ENCODE measurements at places on chromosomes 3 and 15.

DNA sequence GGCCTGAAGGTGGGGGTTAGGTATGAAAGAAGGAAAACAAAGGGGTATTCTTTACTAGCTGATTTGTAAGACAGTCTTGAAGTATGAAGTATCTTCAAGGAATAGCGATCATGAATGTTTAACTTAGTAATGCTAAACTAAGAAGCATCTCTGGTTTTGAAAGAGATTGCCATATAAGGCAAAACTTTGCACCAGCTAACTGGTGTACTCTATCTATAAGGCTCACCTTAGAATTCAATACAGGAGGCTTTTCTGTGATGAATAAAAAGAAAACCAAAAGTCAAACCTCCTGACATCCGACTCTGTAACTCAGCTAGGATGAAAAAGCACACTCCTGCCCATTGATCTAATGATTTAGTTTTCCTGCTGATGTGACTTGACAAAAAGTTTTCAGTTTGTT lies 54.7 kb downstream of the FOXP1 start:
- DNase-seq = no peak

DNA sequence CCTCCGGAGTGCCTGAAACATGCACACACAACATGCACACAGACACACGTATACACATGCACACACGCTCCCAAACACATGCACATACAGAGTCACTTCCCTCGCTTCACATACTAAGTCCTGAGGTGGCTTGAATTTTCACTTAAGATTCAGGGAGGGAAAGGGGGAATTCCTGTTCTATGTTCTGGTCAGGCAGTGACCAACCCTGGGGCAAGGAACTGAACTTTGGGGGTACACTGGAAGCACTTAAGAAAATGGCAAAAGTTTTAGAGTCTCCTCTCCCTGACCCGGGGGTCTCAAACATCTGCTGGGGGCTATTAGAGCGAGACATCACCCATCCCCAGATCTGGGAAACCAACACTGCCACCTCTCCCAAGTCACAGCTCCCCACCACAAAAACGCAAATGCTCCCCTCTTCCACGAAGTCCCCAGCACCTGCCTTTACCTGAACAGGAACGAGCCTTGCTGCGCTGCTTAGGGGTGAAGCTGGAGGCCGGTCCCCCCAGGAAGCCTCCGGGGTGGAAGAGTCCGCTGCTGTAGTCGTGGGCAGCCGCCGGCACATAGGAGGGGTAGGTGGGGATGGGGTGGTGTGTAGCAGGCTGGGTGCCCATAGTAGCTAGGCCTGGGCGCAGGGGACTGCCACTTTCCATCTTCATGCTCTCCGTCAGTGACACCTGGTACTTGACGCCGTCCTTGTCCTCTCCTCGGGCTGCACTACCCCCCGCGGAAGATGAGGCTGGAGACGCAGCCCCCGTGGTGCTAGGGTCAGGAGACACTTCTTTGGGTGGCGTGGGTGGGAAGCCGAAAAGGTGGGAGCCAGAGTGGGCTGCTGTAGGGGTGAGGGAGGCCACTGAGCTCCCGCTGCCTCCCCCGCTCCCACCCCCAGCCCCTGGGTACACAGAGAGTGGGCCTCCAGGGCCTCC lies 7.5 kb downstream of the GATA2 start:
- no peak for DNase-seq

- no peak for DNase-seq
Observed at GRCh38 chr15:71732636-71733035, 77.7 kb upstream of the NR2E3 start.

- DNase-seq = no peak
Observed at GRCh38 chr3:99529265-99529664, 109.1 kb upstream of the COL8A1 start.

DNA sequence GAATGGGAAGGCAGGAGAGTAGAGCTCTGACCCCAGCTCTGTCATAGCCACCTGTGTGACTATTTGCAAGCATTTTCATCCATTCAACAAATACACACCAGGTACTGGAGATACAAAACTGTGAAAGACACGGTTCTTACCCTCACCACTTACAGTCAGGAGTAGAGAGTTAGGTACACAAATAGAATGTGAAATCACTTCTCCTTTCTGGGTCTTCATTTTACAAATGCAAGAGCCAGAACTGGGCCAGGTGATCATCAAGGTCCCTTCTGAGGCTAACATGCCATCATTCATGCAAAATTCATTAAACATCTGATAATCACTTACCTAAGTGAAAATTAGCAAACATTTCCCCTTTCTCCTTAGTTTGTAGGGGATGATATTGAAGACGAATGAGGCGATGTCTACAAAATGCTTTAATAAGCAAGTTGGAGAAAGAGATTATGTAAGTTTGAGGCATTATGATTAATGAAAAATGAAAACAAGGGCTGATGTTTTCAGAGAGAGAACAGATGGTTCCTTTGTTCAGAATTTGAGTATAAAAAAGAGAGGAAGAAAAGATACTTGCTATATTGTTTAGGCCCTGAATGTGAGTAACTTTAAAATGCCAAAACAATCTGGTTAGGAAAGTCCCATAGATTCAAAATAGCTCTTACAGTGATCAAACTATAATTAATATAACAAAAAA lies 88.6 kb downstream of the LPP start:
- DNase-seq = no peak
